ENCODE measurements at places on chromosomes 1 and 21. TPM values are rescaled to one million over a fixed set of nuclear protein-coding genes. Genes with fewer than 3 reads are reported as not detected.

The CHD1L gene
- total RNA-seq: 22.6 TPM

The ADAM30 gene
- total RNA-seq: not detected

The CD160 gene
- 9.0 TPM for total RNA-seq

The CCDC27 gene
- total RNA-seq: not detected

The SPRR5 gene
- total RNA-seq: not detected

The EXO1 gene
- 0.94 TPM for total RNA-seq

The OLFML2B gene
- total RNA-seq: 0.10 TPM

The ASCL5 gene
- not detected for total RNA-seq

The APCS gene
- not detected for total RNA-seq

The KRTAP10-3 gene
- not detected for total RNA-seq

The TAF1A gene
- total RNA-seq: 8.3 TPM

The FBXO2 gene
- total RNA-seq: 2.6 TPM

The GPX7 gene
- total RNA-seq: 13.0 TPM

The KLHDC9 gene
- not detected for total RNA-seq

The ALDH4A1 gene
- total RNA-seq: 0.73 TPM

The RYR2 gene
- total RNA-seq: 0.21 TPM

The PLA2G5 gene
- total RNA-seq: not detected

The TTC13 gene
- total RNA-seq: 24.6 TPM

The KRTAP25-1 gene
- not detected for total RNA-seq

The SPRR2F gene
- not detected for total RNA-seq

The VAV3 gene
- 41.1 TPM for total RNA-seq

The HES4 gene
- 3.6 TPM for total RNA-seq

The MOV10 gene
- 27.2 TPM for total RNA-seq

The LCE2B gene
- not detected for total RNA-seq

The XCL2 gene
- 12.7 TPM for total RNA-seq

The TTC24 gene
- 1.2 TPM for total RNA-seq

The TSPAN2 gene
- total RNA-seq: 2.6 TPM

The B4GALT2 gene
- 0.63 TPM for total RNA-seq

The ORC1 gene
- 2.4 TPM for total RNA-seq

The RSPH1 gene
- 0.10 TPM for total RNA-seq

The LINGO4 gene
- under 0.01 TPM for total RNA-seq
